RWPE2 (cell line): ENCODE measurements at places on chromosomes 4 and X.

DNA sequence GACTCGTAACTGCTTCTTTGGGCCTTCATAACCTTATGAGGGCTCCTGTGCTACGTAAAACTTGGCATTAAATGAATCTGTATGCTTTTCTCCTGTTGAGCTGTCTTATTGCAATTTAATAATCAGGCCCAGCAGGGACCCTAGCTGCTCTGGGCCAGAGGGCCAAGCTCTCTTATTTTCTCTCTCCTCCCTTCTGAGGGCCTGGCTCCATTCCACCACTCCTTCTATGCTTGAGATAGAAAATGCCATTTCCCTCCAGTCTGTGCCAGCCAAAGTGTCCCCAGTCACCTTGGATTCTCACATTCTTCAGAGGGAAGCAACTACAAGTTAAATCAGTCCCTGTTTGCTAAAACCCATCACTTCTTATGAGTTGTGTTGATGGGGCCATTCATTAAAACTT lies 90.1 kb downstream of the CLCN4 start:
- no peak for DNase-seq

- no peak for DNase-seq
Measured at GRCh38 chr4:96227515-96227914, 387.6 kb downstream of the PDHA2 start.

GRCh38 chr4:89071311-89071710 lies 14.3 kb upstream of the FAM13A start:
- no peak for DNase-seq

- DNase-seq: no peak
Measured at GRCh38 chr4:127188847-127189246, 443.9 kb upstream of the INTU start.

DNA sequence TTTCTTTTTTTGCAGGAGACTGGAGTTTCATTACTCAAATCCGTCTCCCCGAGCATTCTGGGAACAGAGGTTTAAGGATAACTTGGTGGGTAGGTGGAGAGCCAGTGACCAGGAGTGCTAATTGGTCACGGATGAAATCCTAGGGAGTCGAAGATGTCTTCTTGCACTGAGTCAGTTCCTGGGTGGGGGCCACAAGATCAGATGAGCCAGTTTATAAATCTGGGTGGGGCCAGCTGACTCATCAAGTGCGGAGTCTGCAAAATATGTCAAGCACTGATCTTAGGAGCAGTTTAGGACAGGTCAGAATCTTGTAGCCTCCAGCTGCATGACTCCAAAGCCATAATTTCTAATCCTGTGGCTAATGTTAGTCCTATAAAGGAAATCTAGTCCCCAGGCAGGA lies 741.3 kb downstream of the PCDH7 start:
- peak; percentile 78 for DNase-seq

DNA sequence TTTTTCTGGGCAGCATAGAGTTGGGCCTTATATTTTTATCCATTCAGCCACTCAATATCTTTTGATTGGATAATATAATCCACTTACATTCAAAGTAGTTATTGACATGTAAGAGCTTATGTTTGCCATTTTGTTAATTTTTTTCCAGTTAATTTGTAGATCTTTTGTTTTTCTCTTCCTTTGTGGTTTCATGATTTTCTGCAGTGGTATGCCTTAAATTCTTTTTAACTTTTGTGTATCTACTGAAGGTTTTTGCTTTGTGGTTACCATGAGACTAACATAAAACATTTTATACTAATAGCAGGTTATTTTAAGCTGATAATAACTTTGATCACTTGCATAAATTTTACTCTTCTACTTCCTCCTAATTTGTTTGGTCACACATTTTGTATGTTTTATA lies 140.8 kb upstream of the GATB start:
- no peak for DNase-seq

DNA sequence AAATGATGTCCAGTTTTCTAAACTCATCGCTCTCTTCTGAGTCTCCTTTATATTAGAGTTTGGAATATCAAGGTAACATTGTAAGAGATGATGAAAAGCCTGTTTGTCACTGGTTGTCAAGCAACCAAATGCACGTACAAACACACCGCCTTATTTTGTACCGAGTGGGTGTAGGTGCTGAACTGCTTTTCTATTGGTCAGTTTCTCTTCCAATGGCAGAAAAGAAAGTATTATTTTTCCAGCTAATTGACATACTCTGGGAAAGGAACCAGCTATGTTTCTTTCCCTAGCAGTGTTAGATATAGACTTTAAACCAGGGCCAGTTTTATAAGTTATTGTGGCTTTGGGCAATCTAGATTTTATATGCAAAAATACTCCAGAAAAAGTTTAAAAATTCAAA lies 6.6 kb upstream of the PPM1K start:
- no peak for DNase-seq

GRCh38 chr4:139275281-139275735 lies 4.7 kb downstream of the MGARP start:
- DNase-seq: no peak

DNA sequence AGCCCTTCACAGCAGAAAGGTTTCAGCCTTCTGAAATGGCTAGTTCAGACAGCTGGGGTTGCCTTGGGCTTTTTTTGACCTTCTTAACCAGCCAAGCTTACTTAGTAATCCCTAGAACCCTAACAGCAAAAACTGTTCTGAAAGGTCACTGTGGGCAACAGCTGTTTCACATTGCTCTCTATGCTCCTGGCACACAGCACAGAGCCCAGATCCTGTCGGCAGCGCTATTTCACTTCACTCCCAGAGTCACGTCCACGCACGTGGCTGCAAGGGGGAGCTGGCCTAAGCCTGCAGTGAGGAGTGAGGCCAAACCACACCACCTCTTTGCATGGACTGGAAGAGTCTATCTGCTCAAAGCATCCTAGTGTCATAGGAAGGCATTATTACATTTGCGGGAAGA lies 32.0 kb upstream of the STS start:
- no peak for DNase-seq

DNA sequence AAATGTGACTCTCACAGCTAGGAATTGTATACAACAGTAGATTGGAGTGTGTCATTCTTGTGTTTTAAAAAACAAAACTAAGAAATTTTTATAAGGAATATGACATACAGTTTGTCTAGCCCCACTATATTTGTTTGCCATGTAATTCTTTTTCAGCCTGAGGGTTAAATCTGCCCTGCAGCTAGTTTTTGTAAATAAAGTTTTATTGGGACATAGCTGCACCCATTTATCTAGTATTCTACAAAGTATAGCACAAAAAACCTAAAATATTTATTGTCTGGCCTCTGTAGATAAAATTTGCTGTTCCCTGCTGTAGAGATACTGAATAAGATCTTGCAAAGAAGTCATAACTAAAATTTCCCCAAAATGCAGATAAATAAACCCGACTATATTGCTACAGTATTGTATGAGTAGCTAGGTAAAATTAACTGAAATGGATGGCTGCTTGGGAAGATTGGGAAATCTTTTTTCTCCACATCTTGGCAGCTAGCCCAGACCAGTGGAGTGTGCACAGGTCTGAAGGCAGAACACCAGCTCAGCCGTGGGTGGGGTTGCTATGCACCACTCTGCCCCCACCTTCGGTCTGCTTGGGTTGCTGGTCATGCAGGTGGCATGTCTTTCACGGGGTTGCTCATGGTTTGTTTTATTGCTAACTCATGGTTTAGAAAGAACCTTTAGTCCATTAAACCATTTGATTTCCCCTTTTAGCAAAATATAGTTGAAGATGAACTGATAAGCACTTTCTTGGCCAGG lies 127.9 kb downstream of the KLHL8 start:
- DNase-seq: peak; percentile 98

- no peak for DNase-seq
Measured at GRCh38 chrX:34658326-34658725, 1.2 kb upstream of the TMEM47 start.

- no peak for DNase-seq
Measured at GRCh38 chr4:183165376-183165775, 66.3 kb downstream of the WWC2 start.

DNA sequence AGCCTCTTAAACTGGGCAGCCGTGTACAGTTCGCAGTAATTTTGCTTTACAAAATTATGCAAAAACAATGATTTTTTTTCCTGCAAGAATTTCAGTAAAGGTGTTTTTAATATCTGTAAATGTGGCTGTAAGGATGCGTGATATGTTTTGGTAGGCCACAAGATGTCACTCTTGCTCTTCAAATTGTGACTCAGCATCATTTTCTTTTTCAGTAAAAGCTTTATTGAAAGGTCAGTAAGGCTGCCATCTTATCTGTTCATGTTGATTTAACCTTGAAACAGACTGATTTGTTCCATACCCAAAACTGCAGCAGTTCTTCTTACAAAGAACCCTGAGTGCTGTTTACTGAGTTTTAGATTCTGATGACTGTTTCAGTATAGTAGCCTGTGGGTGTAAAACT lies 39.9 kb downstream of the TXLNG start:
- no peak for DNase-seq

DNA sequence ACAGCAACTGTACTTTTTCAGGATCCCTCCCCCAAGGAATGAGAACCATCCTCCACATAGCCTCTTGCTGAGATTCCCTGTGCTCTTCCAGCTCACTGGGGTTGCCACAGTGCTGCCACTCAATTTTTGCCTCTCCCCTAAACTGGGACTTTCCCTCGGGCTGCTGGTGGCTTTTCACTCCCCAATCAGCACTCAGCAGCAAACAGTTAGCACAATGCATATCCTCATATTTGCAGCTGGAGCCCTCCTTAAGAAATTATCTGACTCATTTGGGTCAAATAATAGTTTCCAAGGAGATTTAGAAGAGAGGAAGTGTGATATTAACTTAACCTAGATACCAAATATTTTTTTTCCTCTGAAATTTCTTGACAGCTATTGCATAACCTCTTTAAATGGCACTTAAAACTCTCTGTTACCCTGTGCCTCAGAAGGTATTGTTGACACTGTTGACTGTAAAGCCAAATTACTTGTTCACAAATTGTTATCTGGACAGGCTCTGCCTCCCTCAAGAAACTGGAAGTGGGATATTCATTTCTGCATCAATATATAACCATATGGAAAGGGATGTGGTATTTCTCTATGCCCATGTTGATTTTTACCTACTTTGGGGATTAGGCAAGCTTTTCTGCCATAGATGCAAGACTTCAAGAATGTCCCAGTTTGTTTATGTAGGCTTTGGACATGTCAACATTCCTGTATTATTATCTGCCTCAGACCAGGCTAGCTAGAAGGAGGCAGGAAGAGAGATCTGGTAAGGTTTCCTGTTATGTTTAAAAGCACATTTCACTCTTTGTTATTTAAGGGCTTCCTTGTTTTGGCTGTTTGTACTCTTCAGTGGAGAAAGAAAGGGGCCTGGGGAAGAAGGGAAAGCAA lies 58.0 kb downstream of the SEPTIN11 start:
- no peak for DNase-seq

DNA sequence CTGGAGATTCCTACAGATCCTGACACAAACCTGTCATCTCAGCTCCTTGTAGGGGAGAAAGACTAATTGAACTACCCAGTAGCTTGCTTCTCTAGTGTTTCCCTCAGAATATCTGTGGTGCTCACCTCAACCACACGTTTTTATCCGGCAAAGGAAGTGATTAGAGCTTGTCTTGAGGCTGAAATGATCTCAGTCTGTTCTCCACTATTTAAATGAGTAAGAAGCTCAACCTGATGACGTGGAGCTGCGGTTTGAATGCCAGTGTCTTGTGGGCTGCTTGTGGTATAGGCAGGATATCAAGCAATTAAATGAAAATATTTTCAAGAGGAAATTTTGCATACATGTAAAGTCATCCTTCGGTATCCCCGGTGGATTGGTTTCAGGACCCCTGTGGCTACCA lies 270.2 kb downstream of the TLL1 start:
- DNase-seq: no peak

DNA sequence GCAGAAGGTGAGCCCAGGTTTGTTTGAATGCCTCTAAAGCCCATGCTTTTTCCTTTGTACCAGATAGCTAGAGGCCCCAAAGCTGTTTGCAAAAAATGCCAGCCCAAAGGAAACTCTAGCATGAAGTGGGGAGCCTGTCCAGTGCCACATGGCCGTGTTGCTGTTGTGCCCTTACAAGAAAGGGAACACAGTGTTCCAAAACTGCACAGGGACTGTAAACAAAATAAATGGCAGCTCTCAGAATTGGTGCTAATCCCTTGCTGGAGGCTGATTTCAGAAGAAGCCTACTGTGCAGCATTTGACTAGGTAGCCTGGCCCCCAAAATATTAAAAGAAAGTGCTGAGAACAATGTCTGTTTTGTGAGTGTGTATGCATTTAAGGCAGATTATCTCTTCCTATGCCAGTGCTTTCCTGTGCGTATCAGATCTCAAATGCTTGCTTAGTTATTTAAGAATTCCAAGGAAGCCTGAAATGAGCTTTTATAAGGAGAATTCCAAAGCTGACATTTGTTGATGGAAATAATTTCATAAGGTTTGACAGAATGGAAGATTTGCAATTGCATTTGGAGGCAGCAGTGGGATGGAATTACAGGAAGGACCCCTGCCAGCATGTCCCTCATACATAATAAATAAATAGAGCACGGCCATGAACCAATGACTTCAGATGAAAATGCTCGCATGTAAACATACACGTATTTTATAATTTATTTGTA lies 115.7 kb downstream of the IRF2 start:
- no peak for DNase-seq

GRCh38 chr4:158782551-158783360 lies 13.9 kb downstream of the FNIP2 start:
- no peak for DNase-seq

GRCh38 chr4:141395919-141396318 lies 175.2 kb downstream of the ZNF330 start:
- DNase-seq: no peak

- DNase-seq: no peak
Measured at GRCh38 chr4:57122959-57123358, 12.8 kb upstream of the IGFBP7 start.

DNA sequence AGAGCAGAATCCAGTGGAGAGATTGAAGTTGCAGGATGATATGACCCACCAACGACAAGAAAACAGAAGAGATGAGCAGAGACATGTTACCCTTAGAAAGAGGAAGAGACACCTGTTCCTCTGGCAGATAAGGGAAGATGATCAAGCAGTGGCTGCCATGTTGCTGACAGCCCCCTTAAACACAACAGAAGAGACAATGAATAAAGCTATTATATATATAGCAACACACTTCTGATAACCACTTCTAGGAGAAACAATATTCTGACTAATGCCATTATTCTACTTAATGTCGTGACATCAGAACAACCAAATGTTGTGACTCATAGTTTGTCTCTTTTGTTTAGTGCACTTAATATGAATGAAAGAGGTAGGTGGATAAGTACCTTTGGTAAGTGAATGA lies 44.9 kb downstream of the SH3RF1 start:
- DNase-seq: no peak

- DNase-seq: no peak
Measured at GRCh38 chr4:16439768-16440167, 213.5 kb upstream of the TAPT1 start.

- DNase-seq: no peak
Measured at GRCh38 chrX:21912220-21912619, 28.3 kb upstream of the SMS start.
